ENCODE measurements at places on chromosomes 11 and 22.

GRCh38 chr11:60764879-60765278 is 8.2 kb downstream of the MS4A15 start:
- DNase-seq: no peak

DNA sequence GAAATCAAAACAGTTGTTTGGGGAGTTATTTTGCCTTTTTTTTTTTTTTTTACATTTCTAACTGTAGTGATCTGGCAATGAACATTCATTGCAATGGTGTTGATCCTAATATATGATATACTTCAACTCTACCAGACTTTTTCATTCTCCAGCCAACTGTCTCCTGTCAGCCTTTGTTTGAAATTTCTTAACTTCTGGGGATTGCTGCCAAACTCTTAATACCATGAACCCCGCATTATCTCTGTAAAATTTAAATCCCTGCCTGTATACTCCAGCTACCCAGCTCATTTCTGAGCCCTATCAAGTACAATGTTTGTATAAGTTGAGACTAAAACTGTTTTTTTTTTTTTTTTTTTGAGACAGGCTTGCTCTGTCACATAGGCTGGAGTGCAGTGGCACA is 280.7 kb downstream of the TTC28 start:
- DNase-seq: no peak

DNA sequence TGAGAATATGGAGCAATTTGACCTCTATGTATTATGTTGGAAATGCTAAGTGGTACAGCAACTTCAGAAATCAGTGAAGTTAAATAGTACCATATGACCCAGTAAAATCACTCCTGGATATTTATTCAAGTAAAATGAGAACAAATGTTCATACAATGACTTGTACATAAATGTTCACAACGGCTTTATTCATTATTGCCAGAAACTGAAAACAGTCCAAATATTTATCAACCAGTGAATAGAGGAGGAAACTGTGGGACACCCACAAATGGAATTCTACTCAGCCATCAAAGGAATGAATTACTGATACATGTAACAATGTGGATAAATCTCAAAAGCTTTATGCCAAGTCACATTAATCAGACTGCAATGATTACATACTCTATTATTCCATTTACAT is 416.3 kb downstream of the AASDHPPT start:
- no peak for DNase-seq

DNA sequence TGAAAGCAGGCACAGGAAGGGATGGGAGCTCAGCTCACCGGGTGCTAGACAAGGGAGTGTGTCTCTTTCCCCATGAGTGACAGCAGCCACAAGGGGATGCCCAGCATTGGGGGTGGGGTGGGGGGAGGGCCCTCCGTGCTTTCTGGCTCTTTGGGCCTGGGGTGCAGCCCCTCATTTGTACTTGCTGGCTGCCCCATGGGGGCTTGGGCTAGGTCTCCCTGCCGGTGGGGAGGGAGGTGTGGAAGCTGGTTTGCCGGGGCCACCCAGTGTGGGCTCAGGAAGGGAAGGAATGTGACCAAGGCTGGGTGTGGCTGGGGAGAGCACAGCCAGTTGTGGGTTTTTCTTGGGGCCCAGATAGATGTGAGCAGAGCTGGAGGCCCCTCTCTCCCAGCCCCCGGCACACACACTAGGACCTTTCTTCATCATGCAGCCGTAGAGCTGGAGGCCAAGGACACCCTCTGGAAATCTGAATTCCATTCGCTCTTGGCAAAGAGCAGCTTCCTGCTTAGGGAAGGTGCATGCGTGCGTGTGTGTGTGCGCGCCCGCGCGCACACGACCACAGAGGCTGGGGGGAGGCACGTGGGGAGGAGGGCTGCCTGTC is 25.8 kb downstream of the KCNQ1OT1 start:
- no peak for DNase-seq

- peak; percentile 60 for DNase-seq
Measured at GRCh38 chr22:44701824-44702478, at the start of gene PRR5. Gene PRR5 (plus strand): TSS chr22:44702204. CDS start chr22:44702475, 271 bp downstream.

DNA sequence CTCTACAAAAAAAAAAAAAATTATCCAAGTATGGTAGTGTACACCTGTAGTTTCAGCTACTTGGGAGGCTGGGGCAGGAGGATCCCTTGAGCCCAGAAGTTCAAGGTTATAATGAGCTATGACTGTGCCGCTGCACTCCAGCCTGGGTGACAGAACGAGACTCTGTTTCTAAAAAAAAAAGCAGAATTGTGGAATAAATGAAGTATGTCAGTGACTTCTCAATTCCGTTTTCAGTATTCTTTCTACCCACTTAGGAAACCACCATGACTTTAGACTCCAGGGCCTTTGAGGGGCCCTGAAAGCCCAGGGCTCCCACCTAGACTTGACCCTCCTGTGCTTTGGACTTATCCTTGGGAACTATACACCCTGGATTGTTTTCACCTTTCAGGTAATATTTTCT is 6.5 kb upstream of the NUP160 start:
- DNase-seq: no peak

- no peak for DNase-seq
Measured at GRCh38 chr22:23400286-23400981, 179.7 kb downstream of the IGLL1 start.

DNA sequence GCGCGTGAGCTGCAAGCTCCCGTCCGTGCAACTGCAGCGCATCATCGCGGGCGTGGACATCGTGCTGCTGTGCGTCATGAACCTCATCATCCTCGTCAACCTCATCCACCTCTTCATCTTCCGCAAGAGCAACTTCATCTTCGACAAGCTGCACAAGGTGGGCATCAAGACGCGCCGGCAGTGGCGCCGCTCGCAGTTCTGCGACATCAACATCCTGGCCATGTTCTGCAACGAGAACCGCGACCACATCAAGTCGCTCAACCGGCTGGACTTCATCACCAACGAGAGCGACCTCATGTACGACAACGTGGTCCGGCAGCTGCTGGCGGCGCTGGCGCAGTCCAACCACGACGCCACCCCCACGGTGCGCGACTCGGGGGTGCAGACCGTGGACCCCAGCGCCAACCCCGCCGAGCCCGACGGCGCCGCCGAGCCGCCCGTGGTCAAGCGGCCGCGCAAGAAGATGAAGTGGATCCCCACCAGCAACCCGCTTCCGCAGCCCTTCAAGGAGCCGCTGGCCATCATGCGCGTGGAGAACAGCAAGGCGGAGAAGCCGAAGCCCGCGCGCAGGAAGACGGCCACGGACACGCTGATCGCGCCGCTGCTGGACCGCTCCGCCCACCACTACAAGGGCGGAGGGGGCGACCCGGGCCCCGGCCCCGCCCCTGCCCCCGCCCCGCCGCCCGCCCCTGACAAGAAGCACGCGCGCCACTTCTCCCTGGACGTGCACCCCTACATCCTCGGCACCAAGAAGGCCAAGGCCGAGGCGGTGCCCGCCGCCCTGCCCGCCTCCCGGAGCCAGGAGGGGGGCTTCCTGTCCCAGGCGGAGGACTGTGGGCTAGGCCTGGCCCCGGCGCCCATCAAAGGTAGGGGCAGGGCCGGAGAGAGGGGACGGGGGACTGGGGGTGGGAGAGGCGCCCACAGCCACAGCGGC is 7.3 kb downstream of the PANX2 start:
- no peak for DNase-seq

DNA sequence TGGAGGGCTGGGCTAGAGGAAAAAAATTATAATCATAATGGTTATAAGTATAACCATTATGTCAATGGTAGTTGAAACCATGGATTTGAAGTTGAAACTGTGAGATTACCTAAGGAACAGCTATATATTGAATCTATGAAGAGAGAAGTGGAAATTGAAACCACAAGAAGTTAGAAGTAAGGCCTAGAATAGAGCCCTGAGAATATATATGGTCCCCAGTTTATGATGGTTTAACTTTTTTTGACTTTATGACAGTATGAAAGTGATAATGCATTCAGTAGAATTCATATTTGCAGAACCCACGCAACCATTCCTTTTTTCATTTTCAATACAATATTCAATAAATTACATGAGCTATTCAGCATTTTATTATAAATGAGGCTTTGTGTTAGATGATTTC is 15.0 kb downstream of the AASDHPPT start:
- DNase-seq: no peak

DNA sequence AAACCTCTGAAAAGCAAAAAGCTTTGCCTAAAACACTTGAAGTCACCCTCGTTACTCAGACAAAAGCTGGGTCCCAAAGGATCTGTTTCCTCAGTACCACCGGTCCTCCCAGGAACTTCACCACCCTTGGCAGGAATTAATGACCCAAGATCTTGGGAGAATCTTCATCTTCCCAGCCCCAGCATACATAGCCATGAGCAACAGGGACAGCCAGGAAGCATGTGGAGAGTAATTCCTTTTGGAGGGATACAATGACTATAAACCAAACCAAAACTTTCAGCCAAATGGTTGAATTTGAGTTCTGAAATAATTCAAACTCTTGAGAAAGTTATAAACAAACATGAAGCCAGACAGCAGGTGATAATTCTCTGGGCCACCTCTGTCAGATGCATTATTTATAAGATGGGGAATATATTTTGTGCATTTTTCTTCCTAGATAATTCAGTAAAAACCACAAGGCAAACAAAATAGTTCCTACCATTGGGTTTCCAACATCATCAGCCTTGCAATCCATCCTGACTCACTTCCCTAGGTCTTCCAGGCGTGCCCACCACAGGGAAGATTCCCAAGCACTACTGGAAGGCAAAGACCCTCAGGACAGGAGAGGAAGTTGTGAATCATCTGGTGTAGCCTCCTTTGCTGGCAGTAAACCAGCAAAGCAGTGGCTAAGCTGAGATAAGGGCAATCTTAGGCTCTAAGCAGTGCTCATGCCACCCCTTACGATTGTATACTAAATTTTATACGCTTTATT is 71.7 kb upstream of the DRD2 start:
- DNase-seq: no peak

DNA sequence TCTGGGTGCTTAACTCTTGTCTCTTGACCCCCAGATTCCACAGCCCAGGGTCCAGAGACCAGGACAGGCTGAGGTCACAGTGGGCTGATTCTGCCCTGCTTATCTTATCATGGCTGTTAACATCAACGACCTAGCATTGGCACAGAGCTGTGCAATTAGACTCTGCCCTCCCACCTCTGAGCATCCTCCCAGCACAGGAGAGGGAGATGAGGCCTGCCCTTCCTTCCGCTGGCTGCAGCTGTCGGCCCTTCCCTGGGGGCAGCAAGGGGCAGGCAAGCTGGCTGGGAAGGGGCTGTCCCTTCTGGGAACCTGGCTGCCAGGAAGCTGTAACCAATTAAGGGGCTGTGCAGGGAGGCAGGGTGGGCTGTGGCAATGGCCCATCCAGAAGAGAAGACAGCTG is 22.5 kb downstream of the LRRC10B start:
- no peak for DNase-seq

DNA sequence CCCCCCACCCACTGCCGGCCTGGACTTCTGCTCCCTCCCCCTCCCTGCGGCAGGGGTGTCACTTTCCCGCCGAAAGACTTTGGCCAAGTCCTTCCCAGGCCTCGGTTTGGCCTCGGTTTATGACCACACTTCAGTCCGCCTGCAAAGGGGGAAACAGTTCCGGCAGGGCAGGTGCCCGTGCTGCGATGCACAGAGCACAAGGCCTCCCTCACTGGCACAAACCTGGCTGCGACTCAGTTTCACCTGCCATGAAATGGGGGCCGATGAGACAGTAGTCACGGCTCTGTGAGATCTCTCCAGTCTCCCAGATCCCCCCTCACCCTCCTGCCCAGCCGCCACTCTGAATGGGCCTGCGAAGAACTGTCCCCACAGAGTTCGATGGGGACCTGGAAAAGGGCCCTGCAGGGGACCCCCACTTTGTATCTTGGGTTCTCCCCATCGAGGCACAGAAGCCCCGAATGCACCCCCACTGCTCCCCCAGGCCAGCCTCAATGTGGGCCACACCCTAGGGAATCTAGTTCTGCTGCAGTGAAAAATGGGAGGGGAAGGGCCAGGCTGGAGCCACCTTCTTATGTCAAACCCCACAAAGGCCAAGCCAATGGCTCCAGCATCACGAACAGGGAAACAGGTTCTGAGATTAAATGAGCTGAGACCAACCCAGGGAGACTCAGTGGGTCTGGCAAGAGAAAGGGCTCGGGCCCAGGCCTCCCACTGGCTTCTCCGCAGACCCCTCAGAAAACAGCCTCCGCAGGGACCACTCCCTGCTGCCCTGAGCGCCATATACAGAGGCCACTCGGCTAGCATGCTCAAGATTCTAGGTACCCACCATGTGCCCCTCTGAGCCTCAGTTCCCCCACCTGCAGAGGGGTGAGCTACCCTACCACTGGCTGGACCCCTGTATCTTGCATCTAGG is 29.0 kb downstream of the ARVCF start:
- DNase-seq: no peak

DNA sequence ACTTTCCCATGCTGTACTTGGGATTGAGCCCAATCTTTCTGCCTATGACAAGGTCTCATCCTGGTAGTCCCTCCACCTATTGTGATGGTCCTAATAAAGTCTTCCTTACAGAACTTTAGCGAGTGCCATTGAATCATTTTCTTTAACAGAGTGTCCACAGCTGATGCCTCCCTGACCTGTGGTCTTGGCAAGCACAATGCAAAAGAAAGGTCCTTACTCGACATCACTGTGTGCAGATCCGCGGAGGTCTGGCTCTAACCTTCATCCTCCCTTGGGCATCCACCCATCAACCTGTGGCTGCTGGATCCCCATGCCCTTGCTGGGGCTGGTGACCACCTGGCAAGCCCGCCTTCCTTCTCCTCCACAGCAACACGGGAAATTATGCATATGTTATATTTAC is 1203.9 kb downstream of the TBC1D22A start:
- no peak for DNase-seq

- DNase-seq: no peak
Measured at GRCh38 chr11:35529971-35530495, 4.6 kb upstream of the PAMR1 start.

DNA sequence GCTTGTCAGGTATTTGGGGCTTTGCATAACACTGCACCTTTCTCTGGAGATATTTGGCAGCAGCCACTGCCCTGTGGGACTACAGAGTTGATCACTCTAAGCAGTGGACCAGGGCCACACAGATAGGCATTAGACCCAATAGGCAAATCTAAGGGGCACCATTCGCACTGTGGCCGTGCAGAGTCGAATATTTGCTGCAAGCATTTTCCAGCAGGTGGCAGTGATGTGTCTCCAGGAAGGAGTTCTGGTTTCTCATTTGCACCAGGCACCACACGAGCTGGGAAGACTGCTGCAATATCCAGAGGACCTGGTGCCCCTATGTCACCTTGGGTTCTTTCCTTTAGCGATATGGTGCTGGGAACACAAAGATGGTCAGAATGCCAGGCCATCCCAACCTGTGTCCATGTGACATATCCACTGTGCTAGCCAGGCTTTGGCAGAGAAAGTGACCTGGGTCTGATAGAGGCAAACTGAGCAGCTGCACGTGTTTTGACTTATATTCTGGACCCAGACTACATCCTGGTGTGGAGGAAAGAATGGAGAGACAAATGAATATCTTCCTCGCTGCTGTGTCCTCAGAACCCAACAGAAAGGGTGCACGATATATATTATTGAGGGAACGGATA is 318.7 kb downstream of the BUD13 start:
- DNase-seq: no peak

- DNase-seq: no peak
Measured at GRCh38 chr22:45758603-45759002, 87.0 kb downstream of the ATXN10 start.

DNA sequence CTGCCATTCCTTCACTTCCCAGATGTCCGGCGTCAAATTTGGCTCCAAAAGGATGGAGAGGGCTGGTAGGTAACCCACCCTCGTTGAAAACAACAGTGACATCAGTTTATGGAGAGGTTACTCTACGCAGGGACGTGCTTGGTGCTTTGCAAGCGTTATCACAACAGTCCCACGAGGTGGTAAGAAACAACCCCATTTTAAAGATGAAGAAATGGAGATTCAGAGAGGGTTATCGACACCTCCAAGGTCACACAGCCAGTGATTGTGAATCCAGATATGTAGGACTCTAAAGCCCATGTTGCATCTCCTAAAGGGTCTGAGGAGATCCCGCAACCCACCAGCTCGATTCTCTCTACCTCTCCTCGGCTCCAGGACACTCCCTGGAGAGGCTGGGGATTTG is 773 bp downstream of the MIAT start:
- DNase-seq: no peak

All from stimulated activated CD8-positive, alpha-beta memory T cell treated with anti-CD3 and anti-CD28 coated beads, Interleukin-7, amount 100 ng/mL, for 1 hour (primary cell).